HepG2 (cell line): ENCODE measurements at places on chromosomes 3 and 15. TPM values are rescaled to one million over a fixed set of nuclear protein-coding genes. Genes with fewer than 3 reads are reported as not detected.

DNA sequence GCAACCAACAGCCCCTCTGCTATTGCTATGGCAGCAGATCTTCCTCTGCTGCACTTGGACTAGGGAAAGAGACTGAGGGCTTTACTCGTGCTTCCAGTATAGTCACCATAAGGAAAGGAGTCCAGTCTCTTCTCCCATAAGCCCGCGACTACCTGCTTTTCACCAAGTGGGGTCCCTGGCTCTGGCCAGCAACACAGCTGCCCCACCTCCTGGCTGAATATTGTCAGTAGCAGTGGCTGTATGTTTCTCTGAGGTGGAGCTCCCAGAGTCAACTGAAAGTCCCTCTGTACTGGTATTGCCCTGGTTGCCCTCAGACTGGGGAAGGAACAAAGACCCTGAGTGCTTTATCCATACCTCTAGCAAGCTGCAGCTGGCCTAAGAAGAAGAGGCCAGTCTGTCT, 719.6 kb downstream of the SQOR start:
- DNase-seq: no peak

DNA sequence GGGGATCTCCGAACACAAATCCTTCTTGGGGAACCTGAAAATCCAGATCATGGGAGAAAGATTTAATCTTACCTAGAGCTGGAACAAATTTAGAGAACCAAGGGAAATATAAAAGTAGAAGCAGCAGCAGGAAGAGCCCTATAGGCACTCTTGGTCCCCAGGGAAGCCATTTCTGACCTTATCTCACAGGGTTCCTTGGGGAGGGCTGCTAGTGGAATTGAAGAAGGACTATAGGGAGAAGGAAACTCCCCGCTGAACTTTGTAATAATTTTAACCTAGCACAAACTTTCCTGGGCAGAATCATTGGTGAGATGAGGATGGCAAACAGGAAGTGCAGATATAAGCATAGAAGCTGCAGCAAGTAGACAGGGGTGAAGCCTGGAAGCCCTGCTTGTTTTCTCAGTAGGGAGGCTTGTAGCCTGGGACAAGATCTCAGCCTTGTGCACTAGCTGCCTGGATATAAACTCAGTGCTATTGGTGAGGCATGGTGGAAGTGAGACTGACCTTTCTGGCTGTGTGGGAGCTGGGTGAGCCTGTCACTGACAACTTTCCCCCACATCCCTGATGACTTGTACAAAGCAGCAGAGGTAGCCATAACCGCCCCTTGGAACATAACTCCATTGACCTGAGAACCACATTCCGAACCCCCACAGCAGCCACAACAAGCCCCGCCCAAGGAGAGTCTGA, 343.0 kb upstream of the TGFBR2 start:
- DNase-seq: no peak

- DNase-seq: no peak
Observed at GRCh38 chr3:136069933-136070332, 104.4 kb downstream of the PPP2R3A start.

- no peak for DNase-seq
Observed at GRCh38 chr15:30036036-30036703, 46.6 kb upstream of the GOLGA8J start.

WDR49 gene
- polyA plus RNA-seq: not detected in 2 replicates
